Urothelium cell line (cell line): ENCODE measurements at places on chromosomes 1 and 21.

GRCh38 chr1:221983444-221983843 lies 241.6 kb upstream of the DUSP10 start:
- DNase-seq, result no peak

GRCh38 chr1:203026031-203026665 lies at the start of gene PPFIA4:
Gene PPFIA4, plus strand, starts transcription at chr1:203026491. Its CDS starts 12,518 bp downstream, at chr1:203039009.
- peak; percentile 96 for DNase-seq

- DNase-seq, result peak; percentile 45
These were observed 86.4 kb upstream of the LYST start for GRCh38 chr1:235952950-235953615.

DNA sequence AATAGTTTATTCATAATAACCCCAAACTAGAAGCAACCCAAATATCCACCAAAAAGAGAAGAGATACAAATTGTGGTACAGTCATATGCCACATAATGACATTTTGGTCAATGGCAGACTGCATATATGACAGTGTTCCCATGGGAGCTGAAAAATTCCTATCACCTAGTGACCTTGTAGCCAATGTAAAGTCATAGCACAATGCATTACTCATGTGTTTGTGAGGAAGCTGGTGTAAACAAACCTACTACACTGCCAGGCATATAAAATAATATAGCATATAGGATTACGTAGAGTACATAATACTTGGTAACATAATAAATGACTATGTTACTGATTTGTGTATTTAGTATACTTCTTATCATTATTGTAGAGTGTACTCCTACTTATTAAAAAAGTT lies 29.5 kb upstream of the SLFNL1 start:
- DNase-seq, result no peak

- no peak for DNase-seq
These were observed 46.3 kb downstream of the AGPAT3 start for GRCh38 chr21:43911015-43911934.

GRCh38 chr1:239418681-239419080 lies 32.3 kb downstream of the CHRM3 start:
- DNase-seq, result no peak

DNA sequence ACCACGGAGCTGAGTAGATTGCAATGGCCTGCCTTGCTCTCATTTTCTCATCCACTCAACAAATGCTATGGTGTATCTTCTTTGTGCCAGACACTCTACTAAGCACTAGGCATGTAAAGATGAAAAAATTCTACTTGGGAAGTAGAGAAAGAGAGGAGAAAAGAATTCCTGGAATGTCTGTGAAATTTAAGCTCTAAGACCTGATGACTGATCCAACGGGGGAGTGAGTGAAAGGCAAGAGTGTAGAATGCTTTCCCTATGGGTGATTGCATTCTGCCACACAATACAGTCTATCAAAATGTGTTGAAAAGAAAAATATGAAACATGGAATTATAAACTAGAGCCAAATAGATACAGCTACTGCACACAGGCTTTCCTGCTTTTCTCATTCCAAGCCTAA lies 82.3 kb downstream of the CYYR1 start:
- no peak for DNase-seq

GRCh38 chr21:42427809-42428419 lies 24.2 kb downstream of the UBASH3A start:
- no peak for DNase-seq

DNA sequence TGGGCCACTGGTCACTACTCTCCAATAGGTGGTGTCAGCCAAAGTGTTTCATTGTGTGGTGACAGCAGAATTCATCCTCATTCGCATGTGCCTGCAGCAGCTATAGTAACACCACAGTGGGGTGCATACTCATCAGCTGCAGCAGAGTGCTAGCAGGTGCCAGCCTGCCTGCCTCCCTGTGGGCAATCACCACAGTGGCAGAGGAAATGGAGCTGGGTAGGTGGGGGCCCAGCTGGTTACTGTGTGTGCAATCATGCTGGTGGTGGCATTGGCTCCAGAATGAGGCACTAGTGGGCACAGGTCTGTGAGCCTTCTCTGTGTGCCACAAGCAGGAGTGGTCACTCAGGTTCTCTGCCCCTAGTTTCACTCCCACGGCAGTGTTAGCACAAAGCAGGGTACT lies 579.2 kb downstream of the PTPRC start:
- DNase-seq, result no peak

- peak; percentile 42 for DNase-seq
These were observed 74.4 kb downstream of the CAMTA1 start for GRCh38 chr1:6859415-6860343.

- no peak for DNase-seq
These were observed 60.7 kb upstream of the COG2 start for GRCh38 chr1:230581446-230582079.

- no peak for DNase-seq
These were observed 44.1 kb downstream of the RSPH1 start for GRCh38 chr21:42451941-42452340.

DNA sequence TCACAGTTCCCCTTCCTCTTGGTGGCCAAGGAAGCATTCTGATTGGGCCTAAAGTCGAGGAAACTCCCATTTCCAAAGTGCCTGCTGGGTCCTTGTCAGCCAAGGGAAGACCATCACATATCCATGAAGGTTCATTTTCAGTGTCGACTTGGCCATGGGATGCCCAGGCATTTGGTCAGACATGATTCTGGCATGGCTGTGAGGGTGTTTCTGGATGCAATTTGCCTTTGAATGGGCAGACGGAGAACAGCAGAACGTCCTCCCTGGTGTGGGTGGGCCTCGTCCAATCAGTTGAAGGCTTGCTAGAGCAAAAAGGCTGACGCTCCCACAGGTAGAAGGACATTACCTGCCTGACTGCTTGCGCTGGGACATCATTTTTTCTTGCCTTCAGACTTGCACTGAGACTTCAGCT lies 48.3 kb upstream of the LBR start:
- no peak for DNase-seq

DNA sequence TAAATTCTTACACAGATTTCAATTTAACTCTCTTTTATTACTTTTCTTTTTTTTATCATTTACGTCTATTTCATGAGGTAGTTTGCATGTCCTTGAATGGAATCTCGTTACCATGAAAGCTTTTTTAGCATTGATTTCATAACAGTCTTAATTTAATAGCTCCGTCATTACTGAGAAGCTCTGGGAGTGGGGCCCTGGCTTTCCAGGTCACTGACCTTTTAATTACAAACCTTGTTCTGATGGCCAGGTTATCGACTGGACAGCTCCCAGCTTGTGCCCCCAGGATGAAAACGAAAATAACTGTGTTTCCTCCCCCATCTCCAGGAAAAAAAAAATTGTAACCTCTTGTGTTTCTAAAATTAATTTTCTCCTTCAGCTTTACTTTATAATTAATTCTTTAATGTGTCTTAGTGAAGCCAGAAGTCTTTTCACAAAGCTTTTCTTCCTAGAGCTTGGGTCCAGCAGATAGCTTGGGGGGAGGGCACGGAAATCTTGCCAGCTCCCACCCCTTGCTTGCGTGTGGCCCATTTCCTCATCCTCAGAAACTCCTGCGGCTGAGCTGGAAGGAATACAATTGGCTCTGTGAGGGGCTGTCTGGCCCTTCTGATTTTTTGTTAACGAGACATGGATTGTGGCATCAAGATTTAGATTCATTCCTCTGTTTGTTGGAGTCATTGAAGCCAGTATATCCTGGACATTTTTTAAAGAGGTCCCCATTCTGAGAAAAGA lies 65.7 kb downstream of the PEX14 start:
- DNase-seq, result no peak

DNA sequence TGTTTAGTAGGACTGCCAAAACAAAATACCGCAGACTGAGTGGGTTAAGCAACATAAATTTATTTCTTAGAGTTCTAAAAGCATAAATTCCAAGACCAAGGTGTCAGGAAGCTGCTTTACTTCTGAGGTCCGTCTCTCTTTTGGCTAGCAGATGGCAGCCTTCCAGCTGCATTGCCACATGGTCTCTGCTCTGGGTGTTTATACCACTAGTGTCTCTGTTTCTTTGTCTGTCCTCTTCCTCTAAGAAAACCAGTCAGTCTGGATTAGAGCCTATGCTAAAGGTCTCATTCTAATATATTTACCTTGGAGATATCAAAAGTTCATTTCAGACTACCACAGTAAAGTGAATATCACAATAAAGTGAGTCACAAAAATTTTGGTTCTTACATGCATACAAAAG lies 519.8 kb downstream of the COL11A1 start:
- peak; percentile 11 for DNase-seq

- no peak for DNase-seq
These were observed 30.4 kb upstream of the PDE4B start for GRCh38 chr1:65762081-65762862.

DNA sequence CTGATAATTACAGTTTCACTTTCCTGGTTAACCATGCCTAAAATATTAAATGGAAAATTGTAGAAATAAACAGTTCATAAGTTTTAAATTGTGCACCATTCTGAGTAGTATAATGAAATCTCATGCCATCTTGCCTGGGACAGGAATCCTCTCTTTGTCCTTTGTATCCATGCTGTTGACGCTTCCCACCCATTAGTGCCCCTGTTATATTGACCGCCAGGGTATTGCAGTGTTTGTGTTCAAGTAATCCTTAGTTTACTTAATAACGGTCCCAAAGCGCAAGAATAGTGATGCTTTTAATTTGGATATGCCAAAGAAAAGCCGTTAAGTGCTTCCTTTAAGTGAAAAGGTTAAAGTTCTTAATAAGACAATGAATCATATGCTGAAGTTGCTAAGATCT lies 41.7 kb downstream of the RPRD2 start:
- DNase-seq, result no peak

GRCh38 chr1:227428803-227429202 lies 110.5 kb upstream of the CDC42BPA start:
- DNase-seq, result peak; percentile 51

- DNase-seq, result no peak
These were observed 112.7 kb downstream of the HMCN1 start for GRCh38 chr1:185846672-185847444.

DNA sequence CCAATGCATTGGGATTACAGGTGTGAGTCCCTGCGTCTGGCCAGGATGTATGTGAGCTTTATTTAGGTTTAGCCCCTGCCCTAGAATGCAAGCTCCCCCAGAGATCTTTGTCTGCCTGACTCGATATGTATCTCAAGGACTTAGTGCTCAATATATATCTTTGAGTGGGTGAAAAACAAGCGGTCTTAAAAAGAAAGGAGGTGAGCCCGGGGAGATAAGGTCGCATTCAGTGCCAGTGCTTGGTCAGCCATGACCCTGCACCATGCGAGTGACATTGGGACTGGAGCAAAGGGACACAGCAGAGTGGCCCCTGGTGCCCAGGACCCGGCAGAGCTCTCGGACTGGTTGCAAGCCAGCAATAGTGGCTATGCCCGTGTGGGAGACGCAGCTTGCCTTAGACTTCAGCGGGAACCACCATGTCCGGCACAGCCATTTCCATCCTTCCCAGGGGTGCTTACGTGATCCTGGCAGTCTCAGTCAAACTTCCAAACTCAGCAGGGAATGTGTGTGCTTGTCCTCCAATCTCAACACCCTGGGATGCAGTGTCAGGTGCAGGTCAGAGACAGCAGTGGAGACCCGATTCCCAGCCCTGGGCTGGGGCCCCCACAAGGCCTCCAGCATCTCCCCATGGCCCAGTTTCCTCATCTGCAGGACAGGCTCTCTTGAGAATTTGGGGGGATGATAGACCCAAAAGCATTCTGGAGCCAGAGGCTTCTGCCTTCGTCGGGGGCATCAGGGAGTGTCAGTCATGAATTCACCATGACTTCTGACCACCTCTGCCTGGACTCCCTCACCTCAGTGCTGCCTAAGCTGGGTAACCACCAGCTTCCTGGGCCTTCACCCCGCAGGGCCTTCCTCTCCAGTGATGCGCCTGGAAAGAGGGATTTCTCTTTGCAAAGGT lies 1.8 kb downstream of the MX2 start:
- DNase-seq, result no peak

- peak; percentile 78 for DNase-seq
These were observed 159.2 kb downstream of the RUNX1 start for GRCh38 chr21:34889676-34890469.

GRCh38 chr21:16554503-16554902 lies 824.7 kb downstream of the USP25 start:
- no peak for DNase-seq

DNA sequence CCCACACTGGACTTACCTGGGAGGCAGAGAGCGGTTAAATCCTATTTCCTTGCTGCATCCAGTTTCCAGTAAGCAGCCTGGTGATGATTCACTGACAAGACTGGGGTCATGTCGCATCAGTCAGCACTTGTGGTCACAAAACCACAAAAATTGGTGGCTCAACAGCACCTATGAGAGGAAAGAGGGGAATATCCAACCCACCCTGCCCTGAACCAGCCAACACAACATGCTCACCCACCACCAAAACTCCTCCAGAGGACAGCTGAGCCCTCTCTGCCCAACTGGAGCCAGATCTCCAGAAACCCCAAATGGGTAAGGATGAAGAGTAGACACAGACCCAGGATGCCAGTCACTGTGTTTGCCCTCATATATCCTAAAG lies 64.0 kb downstream of the CD46 start:
- DNase-seq, result peak; percentile 62

GRCh38 chr1:25874635-25875153 lies 814 bp downstream of the PAQR7 start:
- no peak for DNase-seq

- no peak for DNase-seq
These were observed 25.9 kb downstream of the GREM2 start for GRCh38 chr1:240586006-240586405.

- no peak for DNase-seq
These were observed 688 bp downstream of the PRXL2B start for GRCh38 chr1:2587071-2587859.

DNA sequence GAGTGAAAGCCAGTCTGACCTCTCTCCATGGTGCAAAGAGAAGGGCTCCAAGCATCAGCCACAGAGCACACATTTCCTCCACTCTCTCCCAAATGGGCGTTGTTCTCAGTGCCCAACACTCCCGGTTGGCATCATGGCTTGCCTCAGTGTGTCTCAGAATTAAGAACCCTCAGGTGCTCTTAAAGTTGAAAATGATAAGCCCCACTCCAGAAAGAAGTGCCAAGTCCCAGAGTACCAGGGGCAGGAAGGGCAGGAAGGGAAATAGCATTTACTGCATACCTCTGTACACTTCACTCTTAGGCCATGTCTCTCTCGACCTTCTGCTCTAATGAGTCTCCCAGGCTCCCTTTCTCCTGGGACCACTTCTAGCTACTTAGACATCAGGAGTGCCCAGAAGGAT lies 15.2 kb upstream of the ARHGEF2 start:
- no peak for DNase-seq

GRCh38 chr1:228397966-228398365 lies 8.7 kb downstream of the TRIM11 start:
- DNase-seq, result no peak

GRCh38 chr1:68313735-68314134 lies 81.4 kb upstream of the WLS start:
- no peak for DNase-seq

- DNase-seq, result no peak
These were observed 16.8 kb upstream of the DLGAP3 start for GRCh38 chr1:34946211-34946610.

- DNase-seq, result no peak
These were observed 11.1 kb downstream of the CYP4B1 start for GRCh38 chr1:46809904-46810303.

- DNase-seq, result no peak
These were observed 1.5 kb upstream of the PMVK start for GRCh38 chr1:154937988-154938386.

- DNase-seq, result no peak
These were observed 62.8 kb upstream of the DPH5 start for GRCh38 chr1:101088431-101088830.
